ENCODE measurements at places on chromosomes 5 and 9.

- DNase-seq = no peak
Observed at GRCh38 chr5:4777435-4777834, 362.7 kb upstream of the ADAMTS16 start.

DNA sequence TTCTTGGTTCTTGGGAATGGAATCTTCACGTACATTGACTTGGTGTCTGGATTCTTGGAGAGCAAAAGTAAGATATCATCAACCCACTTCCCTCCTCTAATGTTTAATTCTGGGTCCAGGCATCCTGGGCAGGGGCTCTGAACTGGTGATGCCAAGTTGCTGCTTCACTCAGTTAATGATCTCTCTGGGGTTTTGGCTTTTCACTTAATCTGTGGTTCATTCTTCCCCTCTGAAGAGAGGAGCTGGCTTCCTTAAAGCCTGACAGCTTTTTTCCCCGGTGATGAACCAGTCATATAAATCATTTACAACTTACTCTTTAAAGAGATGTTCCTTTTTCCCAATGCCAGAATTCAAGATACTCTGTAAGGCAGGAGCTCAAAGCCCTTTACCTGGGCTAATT is 65.9 kb downstream of the ARHGAP26 start:
- no peak for DNase-seq

- DNase-seq = no peak
Observed at GRCh38 chr5:141919218-141920119, 4.2 kb upstream of the DELE1 start.

GRCh38 chr5:84286662-84287061 is 98.0 kb downstream of the EDIL3 start:
- no peak for DNase-seq

GRCh38 chr9:75965231-75965630 is 74.8 kb downstream of the PCSK5 start:
- DNase-seq = no peak

DNA sequence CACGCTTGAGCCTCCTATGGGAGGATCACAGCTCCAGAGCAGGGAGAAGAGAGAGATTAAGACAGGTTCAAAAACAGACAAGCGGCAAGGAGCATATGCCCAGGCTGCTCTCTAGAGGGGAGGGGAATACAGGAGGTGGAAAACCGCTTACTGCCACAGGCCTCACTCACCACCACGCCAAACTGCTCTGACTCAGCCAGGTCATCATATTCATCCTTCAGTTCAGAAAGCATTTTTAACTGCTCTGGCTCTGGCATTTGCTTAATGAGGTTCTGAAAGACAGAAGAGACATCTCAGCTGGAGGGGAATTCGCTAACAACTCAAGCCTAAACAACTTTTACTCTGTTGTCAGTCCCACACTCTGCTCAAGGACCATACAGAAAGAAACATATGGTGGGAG is 40.1 kb downstream of the PCDHGC5 start:
- DNase-seq = no peak

- peak; percentile 2 for DNase-seq
Observed at GRCh38 chr9:104682642-104683041, 11.7 kb upstream of the OR13D1 start.

- no peak for DNase-seq
Observed at GRCh38 chr5:123882319-123882964, 370.5 kb downstream of the CSNK1G3 start.

- DNase-seq = no peak
Observed at GRCh38 chr9:86315078-86315477, 32.7 kb upstream of the ISCA1 start.

DNA sequence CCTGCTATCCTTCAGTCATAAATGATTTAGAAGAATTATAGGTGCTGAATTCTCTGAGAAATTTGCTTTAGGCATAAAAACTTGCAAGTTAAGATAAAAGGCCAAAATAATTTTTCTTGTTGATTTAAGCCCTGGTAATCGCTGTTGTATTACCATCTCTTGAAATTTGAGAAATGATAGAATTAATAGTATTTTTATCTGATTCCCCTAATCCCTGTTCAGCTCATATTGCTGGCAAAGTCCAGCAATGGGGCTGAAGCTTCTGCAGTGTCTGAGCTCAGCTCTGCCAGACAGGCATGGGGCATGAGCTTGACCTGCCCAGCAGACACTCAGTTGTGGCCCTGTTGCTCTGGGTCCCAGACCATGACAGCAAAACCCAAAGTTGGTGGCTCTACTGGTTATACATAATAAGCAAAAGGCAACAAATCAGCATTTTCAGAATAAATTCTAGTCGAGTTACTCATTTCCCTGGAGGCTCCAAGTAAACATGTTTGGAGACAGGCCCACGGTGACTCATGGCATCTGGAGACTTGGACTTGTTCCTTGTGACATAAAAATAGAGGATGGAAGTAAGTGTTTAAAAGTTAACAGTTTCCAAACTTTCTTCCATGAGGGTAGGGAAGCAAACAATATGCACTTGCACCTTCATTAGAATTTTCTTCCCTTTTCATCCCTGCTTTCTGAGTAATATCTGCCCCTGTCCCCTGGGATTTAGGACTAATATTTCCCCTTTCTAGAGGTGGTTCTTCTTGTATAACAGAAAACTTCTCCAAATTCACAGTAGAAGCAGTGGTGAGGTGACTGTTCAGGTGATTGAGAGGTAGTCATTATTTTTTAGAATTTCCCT is 60.2 kb upstream of the SLC2A8 start:
- no peak for DNase-seq

- DNase-seq = no peak
Observed at GRCh38 chr9:136765041-136765440, 723 bp upstream of the LCN15 start.

GRCh38 chr9:35237311-35237710 is 75.5 kb downstream of the UNC13B start:
- no peak for DNase-seq

GRCh38 chr9:136506425-136506824 is 23.6 kb upstream of the SEC16A start:
- no peak for DNase-seq

GRCh38 chr5:126755593-126755992 is 21.3 kb upstream of the LMNB1 start:
- no peak for DNase-seq

DNA sequence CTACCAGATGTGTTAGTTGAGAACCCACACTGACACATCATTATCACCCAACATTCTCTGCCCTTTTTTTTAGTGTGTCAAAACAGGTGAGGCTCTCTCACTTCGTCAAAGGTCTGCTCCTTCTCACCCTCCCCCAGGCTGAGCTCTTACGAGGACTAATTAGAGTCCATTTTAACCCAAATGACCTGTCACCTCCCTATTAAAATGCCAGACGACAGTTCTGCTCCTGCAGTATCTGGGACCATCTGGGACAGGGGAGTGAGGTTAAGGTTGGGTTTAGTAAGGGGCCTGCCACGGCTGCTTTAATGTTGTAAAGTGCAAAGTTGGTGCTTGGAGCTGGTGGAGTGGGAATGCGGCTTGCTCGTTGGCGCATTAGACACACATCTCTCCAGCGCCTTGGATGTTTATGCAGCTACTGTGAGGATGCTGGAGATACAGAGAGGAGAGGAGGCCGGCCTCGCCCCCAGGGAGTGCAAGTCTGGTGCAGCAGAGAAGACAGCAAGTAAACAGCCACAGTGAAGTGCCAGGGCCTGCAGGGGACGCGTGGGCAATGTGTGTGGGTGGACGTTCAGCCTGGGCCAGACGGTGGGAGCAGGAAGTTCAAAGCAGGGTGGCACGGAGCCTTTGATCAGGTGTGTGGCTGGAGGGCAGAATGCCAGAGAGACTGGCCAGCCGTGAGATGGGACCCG is 96.2 kb downstream of the C9orf50 start:
- DNase-seq = no peak

GRCh38 chr5:178104492-178104891 is 8.8 kb upstream of the N4BP3 start:
- DNase-seq = no peak

- DNase-seq = no peak
Observed at GRCh38 chr5:104967806-104968410, 1405.3 kb upstream of the NUDT12 start.

DNA sequence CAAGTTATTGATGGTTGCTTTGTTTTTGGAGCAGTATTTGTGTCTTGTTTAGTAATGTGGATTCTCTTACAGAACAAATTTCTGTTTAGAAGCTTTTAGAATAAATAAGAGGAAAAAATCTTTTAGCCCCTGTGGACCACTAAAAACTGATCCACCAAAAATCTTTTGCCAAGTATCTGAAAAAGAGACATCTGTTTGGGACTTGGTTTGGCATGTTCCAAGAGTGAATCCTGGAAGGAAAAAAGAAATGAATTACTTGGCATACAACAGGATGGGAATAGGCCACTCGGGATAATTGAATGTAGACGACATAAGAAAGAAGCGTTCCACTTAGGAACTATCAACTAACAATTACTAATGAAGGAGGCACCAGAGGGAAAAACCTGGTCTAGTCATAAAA is 1350.1 kb upstream of the C9orf72 start:
- no peak for DNase-seq

GRCh38 chr5:39238366-39239105 is 19.2 kb upstream of the FYB1 start:
- no peak for DNase-seq

DNA sequence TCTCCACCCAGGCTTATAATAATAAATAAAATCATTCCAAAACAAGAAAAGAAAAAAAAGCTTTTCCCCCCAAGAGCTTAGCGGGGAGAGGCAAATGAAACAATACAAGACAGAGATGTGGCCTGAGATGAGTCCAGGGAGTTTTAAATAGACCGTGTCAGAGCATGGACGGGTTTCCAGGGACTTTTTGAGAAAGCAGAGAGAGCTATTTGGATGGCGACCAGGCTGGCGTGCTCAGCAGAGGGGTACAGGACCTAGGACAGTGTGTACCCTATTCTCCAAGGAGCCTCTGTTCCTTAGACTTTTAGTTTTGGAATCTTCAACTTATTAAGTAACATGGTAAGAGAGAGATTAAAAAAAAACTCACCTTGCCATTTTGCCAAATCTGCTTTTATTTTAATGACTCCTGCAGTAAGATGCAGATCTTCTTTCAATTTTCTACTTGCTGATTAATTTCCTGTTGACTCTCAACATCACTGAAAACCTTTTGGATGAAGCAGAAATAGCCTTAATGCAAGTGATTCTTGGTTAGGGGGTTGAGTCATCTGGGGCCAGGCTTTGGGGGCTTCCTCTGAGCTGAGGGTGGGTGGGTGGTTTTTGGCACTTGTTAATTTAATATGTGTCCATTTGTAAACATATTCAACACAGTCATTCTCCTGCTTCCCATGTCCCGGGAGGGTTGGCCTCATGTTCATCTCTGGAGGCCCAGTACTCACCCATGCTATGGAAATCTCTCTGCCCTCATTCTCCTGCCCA is 49.6 kb upstream of the OSMR start:
- DNase-seq = no peak

- no peak for DNase-seq
Observed at GRCh38 chr9:130663258-130663976, 977 bp upstream of the PRDM12 start.

All from NCI-H1436 treated with DMSO at 0.1 percent for 48 hours (cell line).